ENCODE measurements at places on chromosomes 4 and X.

GRCh38 chrX:27619975-27620374 is 29.8 kb downstream of the DCAF8L2 start:
- DNase-seq, result no peak

DNA sequence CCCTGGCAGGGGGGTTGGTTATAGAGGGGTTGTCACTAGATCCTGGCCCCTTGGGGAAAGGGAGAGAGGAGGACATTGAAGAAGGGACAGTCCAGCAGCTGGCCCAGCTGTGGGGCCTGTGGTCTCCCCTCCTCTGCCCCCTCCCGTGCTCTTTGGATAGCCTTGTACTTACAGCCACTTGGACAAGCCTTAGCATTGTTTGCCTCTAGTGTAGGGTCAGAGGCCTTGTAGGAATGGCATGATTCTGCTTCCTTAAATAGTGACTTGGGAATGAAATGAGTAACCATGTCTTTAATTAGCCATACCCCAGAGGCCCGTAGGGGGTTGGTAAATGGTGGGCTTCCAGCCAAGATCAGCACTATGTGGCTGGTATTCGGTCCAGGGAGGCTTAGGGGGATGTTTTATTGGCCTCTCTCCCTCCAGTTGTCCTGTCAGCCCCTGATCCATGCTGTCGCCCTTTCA is 230.6 kb downstream of the PTTG2 start:
- no peak for DNase-seq

DNA sequence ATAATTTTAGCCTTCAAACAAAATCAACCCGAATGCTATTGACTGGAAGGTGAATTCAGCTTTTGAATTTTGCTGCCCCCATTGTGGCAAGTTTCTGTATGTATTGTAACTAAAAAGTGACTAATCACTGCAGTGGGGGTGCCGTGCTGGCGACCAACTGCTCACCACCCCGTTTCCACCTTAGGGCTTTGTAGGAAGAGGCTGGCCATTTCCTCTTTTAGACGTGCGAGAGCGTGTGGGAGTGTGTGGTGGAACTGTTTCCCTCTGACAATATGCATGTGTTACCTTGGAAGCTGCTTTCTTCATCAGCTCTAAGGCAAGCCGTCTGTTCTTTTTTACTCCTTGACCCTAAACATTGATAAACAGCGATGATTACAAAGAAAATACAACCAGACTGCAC is 78.8 kb downstream of the SEL1L3 start:
- no peak for DNase-seq

- no peak for DNase-seq
Measured at GRCh38 chrX:11579636-11580600, 85.8 kb downstream of the ARHGAP6 start.

DNA sequence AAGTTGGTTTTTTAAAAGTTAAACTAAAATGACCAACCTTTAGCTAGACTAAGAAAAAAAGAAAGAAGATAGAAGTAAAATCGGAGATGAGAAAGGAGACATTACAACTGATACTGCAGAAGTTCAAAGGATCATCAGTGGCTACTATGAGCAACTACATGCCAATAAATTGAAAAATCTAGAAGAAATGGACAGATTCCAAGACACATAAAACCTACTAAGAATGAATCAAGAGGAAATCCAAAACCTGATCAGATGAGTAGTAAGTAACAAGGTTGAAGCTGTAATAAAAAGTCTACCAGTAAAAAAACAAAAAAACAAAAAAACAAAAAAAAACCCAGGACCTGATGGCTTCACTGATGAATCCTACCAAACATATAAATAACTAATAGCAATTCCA is 16.1 kb downstream of the IQCM start:
- no peak for DNase-seq

GRCh38 chrX:153934762-153935325 is at the start of gene NAA10:
TSS of gene NAA10 (minus strand) at chrX:153935037. CDS start at chrX:153934904, 133 bp downstream.
- DNase-seq, result no peak

- no peak for DNase-seq
Measured at GRCh38 chr4:178296669-178297068, 854.4 kb upstream of the AGA start.

DNA sequence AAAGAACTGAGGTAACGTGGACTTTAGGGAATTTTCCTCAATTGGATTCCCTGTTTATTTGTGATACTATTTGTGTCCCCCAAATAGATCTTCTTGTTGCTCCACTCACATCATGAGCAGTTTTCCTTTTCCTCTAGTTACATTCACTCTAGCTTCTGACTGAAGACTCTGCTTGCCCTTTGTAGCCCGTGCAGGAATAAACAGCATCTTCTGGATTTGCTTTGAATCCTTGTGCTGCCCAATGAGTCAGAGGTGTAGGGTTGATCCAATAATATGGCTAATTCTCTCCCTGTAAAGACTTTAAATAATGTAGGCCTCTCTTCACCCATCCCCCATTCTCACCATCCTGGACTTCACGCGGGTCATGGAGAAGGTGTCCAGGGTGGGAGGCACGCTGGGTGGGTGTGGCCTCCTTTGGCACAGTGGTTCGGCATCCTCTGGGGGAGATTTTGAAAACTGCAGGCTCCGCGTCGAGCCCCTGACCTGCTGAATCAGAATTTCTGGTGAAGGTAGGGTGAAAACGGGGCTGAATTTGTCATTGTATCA is 9.0 kb downstream of the HAND2 start:
- DNase-seq, result no peak

DNA sequence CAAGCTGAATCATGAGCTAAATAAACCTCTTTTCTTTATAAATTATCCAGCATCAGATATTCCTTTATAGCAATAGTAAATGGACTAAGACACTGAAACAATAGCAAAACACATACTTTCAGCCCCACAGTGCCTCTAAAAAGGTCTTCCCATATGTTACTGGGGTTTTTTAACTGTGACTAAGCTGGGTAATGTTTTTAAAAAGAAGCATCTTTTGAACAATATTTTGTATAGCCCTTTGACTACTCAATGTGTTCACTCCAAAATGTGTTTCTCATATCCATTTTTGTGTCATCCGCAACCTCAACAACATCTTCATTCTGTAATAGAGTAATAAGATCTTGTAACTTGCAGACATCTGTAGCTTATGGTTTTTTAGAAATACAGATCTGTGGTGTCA is 218.7 kb upstream of the S100G start:
- no peak for DNase-seq

DNA sequence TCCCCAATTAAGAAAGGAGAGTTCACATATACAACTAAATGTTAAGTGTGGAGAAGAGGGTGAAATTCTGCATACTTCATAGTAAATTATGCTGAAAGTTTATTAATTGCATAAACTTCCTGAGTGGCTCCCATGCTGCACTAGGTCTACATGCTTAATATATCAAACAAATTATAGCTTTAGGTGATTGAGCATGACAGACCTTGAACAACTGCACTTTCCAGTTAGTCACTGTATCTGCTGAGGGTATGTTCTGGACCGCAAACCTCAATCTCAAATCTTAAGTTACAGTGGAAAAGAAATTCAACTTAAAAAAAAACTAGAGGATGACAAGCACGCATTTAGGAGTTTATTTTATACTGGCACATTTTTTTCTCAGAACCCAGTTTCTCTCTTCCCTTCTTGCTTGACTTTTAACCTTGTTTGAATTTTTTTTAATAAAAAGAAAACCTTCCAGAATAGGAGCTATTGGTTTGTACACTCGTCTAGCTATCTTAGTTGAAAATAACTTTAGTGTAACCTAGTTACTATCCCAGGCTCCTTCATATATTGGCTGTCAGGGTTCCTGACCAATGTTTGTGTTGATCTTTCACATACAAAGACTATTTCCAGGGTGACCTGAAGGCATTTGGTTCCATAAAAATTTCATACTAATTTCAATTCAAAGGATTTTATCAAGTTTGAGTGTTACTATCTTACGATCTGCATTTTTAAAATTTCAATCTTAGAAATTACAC is 10.2 kb upstream of the FAM120C start:
- DNase-seq, result no peak

GRCh38 chr4:96260064-96260682 is 420.3 kb downstream of the PDHA2 start:
- no peak for DNase-seq

- no peak for DNase-seq
Measured at GRCh38 chr4:15021946-15022345, 19.7 kb downstream of the CPEB2 start.

GRCh38 chr4:88054229-88054628 is 46.8 kb downstream of the PKD2 start:
- no peak for DNase-seq

GRCh38 chr4:52126226-52126625 is 75.1 kb downstream of the SPATA18 start:
- DNase-seq, result no peak

DNA sequence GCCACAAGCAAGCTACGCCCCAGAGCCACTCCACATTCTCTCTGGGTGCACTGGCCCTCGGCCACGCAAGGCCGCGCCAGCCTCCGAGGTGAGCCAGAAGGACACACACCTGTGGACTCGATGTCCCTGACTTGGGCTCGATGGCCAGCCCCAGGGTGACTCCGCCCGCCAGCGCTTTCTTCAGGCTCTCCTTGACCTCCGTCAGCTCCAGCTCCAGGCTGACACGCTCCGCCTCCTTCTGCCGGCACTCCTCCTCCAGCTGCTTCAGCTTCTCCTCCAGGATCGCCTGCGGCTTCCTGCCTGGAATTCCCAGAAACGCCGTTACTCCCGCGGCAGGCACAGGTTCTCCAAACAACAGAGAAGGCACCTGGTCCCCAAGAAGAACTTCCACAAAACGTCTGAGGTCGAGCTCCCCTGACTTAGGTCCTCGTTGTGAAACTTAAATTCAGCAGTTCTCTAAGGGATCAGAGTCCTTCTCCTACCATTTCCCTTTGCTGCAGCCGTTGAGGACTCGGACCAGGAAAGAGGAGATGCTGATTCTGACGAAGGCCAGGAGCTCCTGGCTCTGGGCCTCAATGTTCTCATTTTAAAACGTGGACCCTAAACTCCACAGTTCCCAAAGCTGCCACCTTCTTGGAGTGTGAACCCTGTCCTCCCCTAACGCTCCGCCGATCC is 166.8 kb downstream of the AFAP1 start:
- no peak for DNase-seq
